COLO829 (cell line): ENCODE measurements at places on chromosomes 4 and X.

DNA sequence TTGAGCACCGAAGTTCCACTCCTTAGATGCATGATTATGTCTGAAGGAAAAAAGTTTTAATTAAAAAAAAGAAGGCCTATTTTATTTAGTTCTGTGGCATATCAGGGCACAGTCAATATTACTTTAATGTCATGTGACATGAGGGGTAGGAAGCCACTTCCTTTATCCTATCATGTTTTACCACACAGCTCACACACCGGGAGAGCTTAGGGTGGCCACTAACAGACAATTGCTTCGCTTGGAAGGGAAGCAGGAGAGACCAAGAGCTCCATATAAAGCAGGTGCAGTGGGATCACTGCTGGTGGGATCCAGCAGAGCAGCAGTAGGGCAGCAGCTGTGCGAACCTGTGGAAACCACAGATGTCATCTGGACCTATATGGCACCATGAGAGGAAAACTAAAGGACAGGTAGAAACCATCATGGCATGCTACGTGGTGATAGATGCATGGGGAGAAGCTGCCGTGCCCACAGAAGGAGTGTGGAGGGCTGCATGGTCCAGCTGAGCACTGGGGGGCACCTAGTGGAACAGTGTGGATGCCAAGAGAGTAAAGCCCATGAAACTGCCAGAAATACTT is 52.0 kb downstream of the DTHD1 start:
- DNase-seq: no peak

GRCh38 chr4:81453024-81453423 is 18.7 kb downstream of the RASGEF1B start:
- no peak for DNase-seq

- DNase-seq: no peak
These were observed 1.2 kb upstream of the KLHL34 start for GRCh38 chrX:21659320-21659719.

GRCh38 chr4:166091146-166091545 is 218.1 kb downstream of the TLL1 start:
- no peak for DNase-seq

DNA sequence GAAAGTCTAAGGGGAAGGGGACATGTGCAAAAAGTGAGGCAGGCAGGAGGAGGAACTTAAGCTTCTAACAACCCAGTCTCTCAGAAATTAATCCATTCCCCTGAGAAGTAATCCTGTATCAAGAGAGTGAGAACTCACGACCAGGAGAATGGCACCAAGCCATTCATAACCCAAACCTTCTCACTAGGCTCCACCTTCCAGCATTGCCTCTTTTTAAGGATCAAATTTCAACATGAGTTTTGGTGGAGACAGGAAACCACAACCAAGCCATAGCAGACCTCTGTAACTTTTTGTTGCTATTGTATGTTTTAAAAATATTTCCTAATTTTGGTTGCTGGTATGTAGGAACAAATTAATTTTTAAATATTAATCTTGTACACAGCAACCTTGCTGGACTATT is 32.8 kb downstream of the PASD1 start:
- DNase-seq: no peak

GRCh38 chr4:75702919-75703411 is 21.4 kb upstream of the USO1 start:
- no peak for DNase-seq

DNA sequence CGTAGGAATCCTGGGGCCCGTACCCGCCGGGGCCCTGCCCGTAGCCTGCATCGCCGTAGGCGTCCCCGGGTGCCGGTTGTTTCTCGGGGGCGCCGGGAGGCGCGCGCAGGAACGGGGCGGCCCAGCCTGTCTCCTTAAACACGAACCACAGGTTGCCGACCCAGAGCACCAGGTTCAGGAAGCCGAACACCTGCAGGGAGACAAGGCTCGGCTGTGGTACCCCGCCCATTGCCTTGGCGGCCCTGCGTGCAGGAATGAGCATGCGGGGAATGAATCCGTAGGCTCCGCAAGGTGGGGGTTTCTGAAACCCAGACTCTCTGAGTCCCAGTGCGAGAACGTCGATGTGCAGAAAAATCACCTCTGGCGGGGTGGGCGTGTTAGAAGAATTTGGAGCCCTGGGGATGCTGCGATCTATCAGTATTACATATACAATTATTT is 5.4 kb upstream of the PRICKLE3 start:
- no peak for DNase-seq

DNA sequence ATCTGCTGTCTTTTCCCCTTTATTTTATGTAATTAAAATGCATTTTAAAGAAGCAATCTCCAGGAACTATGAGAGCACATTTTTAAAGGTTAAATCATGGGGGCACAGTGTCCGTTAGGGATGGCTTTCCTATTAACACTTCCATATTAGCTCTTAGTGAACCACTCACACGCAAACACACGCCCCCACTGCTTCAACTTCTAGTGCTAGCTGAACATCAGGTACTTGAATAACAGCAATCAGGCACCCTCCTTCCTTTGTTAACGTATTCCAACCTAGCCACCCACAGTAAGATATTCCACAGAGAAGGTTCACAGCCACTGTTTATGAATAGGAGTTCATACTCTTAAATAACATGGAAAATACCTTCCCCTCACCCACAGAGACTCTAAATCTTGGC is 9.3 kb downstream of the TMEM255A start:
- no peak for DNase-seq

DNA sequence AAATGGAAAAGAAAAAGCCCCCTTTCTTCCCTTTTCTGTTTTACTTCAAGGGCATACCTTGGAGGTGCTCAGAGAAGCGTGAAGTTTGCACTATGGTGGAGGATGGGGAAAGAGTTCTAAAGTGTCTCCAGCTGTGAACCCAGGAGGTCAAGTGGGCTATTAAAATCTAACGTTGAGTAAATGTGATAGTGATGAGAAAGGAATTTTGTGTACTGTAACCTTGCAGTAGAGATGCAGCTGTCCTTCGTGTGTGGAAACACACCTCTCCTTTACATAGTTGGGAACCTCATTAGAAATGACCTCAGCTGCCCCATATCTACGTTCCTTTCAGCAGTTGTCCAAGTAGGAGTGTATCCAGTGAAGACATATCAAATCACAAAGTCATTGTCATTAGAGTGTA is 26.5 kb downstream of the ADH5 start:
- no peak for DNase-seq

DNA sequence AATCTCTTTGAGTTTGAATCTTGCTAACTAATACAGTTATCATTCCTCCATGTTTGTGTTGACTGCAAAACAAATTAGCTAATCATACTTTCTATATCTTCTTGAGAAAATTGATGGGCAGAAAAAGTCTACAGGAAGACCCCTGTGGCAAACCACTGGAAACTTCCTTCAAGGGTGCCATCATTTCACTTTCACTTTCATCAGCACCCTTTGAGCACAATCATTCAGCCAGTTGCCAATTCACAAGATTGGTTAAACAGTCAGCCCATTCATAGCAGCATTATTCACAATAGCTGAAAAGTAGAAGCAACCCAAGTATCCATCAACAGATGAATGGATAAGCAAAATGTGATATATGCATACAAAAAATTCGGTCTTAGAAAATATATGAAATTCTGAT is 101.5 kb downstream of the CCDC160 start:
- no peak for DNase-seq

DNA sequence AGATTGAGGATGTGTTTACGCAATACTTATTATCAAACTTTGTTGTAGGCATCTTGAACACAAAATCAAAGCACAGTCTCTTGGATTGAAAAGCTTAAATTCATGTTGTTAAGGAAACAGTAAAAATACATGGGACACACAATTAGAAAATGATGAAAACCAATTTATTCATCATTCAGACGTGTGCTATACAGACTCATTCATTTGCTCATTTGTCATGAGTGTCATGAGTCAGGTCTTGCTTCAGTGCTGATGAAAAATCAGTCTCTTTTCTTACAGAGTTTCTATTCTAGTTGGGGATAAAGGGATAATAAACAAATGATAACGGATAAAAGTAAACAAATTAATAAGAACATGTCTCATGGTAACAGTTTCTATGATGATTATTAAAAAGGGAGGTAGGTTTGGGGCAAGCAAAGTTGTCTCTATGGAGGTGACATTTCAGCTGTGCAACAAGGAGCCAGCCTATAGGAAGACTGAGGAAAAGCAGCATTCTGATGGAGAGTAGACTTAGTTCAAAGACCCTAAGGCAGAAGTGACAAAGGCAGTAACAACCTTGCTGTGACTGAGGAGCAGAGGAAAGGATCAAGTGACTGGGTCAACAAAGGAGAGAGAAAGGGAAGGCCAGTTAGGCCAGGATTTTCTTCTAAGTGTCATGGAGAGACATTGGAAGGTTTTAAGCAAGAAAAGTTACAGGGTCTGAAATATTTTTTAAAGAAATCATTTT is 224.0 kb upstream of the HHIP start:
- DNase-seq: no peak

DNA sequence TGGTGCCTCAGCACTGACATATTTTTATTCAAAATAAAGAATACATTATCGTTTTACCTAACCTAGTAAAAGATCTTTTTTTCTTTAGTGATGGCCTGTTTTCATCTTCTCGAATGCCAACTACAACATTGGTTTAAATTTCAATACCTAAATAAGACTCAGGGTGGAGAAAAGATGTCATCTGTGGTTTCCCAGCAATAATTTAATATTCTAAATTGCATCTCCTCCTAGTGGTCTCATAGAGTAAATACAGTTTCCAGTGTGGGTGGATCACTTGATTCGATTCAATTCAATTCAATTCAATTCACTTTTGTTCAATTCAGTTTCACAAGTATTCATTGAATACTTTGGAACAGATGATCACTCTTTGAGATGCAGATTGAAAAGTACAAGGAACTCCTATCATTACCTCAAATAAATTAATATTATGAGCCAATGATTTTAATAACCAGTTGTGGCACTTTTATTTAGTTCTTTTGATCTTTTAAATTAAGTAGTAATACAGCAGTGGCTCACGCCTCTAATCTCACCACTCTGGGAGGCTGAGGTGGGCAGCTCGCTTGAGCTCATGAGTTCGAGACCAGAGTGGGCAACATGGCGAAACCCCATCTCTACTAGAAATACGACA is 427.2 kb downstream of the FAT4 start:
- peak; percentile 30 for DNase-seq

- DNase-seq: peak; percentile 14
These were observed 31.9 kb downstream of the CDKL2 start for GRCh38 chr4:75598390-75598789.

- no peak for DNase-seq
These were observed 1841.9 kb downstream of the STIM2 start for GRCh38 chr4:28702571-28702970.

DNA sequence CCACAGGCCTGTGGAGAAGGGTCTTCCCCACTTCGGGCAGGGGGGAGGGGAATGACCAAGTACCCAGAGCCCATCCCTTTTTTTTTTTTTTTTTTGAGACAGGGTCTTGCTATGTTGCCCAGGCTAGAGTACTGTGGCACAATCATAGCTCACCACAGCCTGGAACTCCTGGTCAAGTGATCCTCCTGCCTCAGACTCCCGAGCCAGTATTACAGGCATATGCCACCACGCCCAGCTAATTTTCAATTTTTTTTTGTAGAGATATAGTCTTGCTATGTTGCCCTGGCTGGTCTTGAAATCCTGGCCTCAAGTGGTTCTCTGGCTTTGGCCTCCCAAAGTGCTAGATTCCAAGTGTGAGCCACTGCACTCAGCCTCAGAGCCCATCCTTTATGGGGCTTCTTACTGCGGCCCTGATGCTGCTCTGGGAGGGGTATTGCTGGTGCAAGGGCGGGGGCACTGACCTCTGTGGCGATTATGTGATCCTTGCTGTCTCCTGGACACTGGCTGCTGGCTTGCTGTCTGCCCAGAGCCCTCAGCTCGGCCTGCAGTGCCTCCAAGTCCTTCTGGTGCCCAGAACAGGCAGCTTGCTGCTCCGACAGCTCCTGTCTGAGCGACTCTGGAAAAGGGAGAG is 32.9 kb downstream of the MED28 start:
- DNase-seq: no peak
